ENCODE measurements at places on chromosomes 16 and 17.
A peak's percentile ranks its signal among the peaks of the same experiment; 100 is the strongest.

GRCh38 chr17:82696916-82697807 lies 1.3 kb downstream of the RAB40B start:
- no peak for DNase-seq

GRCh38 chr17:17937201-17937853 lies 34.9 kb downstream of the TOM1L2 start:
- no peak for DNase-seq

GRCh38 chr17:74380086-74380958 lies 13.0 kb downstream of the GPR142 start:
- DNase-seq = no peak

DNA sequence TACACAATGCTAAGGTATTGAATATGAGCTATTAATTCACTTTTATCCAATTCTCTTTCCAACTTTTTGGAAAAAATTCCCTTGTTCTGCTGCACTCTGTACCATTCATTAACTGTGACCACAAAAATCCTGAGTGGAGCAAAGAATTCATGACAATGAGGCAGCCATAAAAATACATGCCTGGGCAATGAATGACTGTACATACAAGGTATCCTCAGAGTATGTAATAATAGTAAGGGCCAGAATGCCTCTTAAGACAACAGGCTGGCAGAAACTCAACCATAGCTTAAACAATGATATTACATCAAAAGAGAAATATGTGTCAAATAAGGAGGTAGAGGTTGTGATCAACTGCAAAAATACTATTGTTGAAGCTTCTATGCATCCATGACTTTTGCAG lies 74.7 kb upstream of the CA10 start:
- DNase-seq = no peak

- DNase-seq = no peak
These were observed at the start of gene CLEC3A for GRCh38 chr16:78022347-78023060. TSS of gene CLEC3A (plus strand) at chr16:78022548. CDS start at chr16:78022627, 79 bp downstream.

DNA sequence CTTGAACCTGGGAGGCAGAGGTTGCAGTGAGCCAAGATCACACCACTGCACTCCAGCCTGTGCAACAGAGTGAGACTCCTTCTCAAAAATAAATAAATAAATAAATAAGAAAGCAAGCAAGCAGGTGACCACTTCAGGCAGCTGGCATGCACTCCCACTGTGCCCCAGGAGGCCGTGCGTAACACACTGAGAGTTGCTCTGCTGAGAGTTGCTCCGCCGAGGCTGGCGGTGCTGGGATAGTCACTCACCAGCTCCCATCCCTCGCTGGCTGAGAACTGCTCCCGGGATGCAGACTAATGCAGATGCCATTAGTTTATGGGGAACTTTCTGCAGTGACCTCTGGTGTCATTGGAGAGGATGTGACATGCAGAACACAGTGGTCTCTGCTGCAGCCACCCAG lies 105.7 kb upstream of the PLCG2 start:
- DNase-seq = no peak

- peak; percentile 55 for DNase-seq
These were observed 41.8 kb downstream of the BRD7 start for GRCh38 chr16:50326835-50327465.

- DNase-seq = no peak
These were observed 111.0 kb upstream of the NETO2 start for GRCh38 chr16:47254756-47255155.

DNA sequence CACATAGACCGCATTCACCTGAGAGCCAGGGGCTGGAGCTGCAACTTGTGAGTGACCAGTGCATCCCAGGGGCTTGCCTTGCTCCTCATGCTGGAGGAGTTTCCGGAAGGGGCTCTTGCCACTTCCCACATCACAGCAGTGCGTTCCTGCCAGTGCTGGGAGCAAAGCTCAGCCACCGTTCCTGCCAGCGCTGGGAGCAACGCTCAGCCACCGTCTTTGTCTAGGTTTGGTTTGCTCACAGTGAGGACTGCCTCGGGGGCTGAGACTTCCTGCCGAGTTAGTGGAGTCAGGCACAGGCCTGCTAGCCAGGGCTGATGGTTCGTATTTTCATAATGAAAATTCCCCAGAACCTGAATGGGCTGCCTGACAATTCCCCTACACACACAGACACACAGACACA lies 5.4 kb upstream of the CHRNE start:
- DNase-seq = no peak

GRCh38 chr16:82368041-82368440 lies 198.0 kb upstream of the MPHOSPH6 start:
- DNase-seq = no peak

DNA sequence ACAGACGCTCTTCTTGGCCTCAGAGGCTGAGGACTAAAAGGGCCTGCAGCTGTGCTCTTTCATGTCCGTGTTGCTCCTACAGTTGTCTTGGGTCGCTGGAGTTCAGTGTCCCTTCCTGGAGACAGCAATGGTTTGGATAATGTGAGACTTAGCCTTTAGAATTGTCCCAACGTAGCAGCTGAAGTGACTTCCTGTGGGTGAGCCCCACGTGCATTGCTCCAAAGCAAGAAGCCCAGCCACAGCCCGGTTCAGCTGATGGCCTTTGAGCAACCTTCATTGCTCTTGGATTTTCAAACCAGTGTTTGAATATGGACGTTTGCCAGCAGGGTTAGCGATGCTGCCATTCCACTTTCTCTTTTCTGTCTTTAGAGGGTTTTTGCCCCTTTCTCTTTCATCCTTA lies 19.7 kb downstream of the TMEM11 start:
- DNase-seq = no peak

DNA sequence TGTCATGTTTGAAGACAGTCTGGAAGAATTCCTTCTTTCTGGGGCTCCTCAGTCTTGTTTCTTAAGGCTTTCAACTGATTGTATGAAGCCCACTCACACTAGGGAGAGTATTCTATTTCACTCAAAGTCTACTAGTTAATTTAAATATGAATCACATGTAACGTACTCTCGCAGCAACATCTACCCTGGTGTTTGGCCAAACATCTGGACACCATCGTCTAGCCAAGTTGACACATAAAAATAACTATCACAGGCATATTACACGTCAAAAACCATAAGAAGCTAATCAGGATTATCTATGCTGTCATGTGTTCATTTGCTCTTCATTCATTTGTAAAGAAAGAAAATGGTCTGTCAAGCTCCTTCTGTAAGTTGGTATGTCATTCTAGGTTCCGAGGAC lies 787.4 kb downstream of the KCNJ2 start:
- DNase-seq = no peak

- DNase-seq = no peak
These were observed 36.0 kb downstream of the SOCS3 start for GRCh38 chr17:78323826-78324390.

DNA sequence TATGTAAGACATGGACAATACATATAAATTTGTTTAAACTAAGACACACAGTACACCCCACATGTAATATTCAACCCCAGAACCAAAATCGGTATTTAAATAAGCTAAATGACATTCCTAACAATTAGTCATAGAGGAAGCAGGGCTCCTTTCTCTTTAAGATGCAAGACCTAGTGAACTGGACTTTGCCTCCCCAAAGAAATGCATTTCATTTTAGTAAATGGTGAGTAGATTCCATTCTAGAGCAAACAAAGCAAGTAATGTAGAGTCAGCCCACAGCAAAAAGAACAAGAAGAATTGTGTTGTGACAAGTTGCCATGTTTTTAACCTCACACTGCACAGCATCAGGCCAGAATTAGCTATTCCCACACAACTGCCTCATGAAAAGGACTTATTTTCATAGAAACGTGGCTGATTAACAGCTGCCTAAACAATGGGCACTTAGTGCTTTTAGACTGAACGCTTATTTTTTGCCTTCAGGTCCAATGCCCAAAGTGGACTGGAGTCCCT lies 14.4 kb downstream of the DNAJC7 start:
- no peak for DNase-seq

DNA sequence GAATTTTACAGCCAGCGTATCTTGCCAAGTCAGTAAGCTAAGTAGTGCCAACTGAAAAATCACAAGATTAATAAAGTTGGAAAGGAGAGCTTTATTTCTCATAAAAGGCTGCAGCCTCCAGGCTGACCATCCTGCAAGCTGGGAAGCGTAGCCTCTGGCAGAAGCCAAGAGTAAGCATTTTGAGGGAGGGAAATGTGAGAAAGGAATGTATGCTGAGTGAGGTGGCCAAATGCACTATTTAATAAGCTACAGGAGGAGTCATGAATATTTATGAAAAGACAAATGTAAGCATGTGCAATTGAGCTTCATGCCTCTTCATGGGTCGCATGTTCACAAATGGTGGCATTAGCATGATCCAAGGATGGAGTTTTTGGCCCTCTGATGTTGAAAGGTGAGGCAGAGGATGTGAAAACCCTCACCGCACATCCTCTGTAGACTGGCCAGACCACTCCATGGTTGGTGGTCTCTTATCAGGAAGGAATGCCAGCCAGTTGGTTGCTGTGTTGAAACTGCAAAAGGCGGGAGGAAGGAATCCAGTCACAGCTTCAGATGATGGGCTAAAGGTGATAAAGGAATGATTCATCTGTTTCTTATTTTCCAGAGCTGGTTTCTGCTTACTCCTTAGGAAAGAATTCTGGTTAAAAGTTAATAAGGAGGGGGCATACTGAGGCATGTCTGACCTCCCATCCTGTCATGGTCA lies 9.2 kb downstream of the KRT33B start:
- no peak for DNase-seq

DNA sequence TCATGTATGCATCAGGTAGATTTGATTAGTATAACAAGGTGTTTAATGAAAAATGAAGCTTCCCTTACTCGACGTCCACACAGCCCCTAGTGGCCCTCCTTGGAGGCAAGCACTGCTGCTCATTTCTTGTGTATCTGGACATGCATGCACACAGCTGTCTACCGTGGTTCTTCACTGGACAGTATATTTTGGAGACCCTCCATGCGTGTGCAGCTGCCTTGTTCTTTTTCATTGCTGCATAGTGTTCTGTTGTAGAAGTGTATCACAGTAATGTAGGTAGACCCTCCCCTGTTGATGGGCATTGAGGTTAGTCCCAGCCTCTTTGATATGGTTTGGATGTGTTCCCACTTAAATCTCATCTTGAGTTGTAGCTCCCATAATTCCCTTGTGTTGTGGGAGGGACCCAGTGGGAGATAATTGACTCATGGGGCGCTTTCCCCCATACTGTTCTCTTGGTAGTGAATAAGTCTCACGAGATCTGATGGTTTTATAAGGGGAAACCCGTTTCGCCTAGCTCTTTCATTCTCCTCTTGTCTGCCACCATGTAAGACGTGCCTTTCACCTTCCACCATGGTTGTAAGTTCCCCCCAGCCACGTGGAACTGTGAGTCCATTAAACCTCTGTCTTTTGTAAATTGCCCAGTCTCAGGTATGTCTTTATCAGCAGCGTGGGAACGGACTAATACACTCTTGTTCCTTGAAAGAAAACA lies 6.3 kb downstream of the CMIP start:
- DNase-seq = no peak

DNA sequence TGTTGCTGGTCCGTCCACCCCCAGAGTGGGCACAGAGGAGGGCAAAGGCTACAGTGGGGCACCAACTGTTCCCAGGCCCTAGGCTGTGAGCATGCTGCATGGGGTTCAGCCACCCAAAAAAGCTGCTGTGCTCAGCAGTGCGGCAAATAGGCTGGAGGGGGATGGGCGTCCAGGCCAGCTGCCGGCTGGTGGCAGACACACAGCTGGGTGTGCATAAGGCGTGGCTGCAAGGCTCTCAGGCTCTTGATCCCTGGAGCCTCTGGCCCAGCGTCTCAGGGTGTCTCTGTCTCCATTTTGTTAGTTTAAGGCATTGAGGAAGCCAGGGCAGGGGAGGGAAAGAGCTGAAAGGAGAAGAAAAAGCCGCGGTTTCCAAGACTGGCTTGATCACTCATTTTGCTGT lies 8.8 kb downstream of the RPL19 start:
- no peak for DNase-seq

- DNase-seq = peak; percentile 56
These were observed 17.5 kb downstream of the COG7 start for GRCh38 chr16:23435500-23435899.

- no peak for DNase-seq
These were observed 15.3 kb downstream of the ZC3H7A start for GRCh38 chr16:11781773-11782172.

DNA sequence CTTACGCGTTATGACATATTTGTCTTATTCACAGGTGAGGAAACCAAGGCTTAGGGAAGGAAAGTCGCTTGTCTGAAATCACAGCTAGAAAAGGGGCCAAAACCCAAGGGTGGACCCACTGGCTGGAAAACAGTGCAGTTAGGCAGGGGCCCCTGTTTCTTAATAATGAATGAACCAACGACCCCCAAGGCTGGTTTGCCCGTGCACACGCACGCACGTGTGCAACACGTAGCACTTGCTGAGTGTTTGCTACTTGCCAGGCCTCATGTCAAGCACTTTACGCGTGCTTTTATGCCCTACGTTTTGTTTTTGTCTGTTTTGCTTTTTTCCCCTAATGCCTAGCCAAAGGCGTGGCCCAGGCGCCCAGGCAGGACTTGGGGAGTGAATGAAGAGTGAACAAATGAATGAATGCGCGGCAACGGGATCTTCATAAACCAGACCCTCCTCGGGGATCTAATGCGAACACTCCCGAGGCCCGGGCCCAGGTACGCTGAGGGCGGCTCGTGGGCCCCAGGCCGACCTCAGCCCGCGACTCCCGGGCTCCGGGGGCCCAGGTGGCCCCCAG lies 571 bp upstream of the USP10 start:
- no peak for DNase-seq

DNA sequence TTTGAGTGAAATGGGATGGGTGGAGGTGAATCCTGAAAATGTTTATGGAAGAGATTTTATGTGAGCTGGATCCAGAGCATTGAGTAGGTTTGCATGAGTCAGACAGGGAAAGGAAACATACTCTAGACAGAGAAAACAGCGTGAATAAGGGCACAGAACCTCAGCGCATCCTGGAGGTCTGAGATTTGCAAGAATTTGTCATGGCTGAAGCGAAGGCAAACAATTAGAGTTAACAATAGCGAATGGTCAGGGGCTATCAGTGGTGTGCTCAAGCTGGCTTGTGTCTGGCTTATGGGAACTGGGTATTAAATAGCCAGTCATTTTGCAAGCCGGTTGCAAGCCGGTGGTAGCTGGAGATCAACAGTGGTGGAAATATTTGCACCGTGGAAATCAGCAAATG lies 36.4 kb downstream of the MAP2K6 start:
- DNase-seq = no peak

DNA sequence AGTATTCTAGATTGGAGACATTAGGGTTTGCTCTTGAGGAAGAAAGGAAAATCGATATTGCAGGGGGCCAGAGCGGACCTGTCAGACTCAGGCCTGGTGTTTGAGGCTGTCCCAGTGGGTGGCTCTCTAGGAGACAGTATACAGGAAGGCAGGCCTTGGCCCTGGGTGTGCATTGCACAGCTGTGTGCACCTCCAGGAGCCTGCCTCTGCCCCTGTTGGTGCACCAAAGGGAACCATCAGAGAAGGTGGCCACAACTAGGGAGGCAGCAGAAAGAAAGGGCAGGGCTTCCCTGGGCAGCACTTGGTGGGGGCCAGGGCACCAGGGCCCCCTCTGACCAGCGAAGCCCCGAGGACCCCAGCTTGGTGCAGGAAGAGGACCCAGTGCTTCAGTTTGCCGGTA lies 188.0 kb downstream of the NTN1 start:
- DNase-seq = no peak

- DNase-seq = no peak
These were observed 92.9 kb upstream of the CHMP6 start for GRCh38 chr17:80898716-80899115.

DNA sequence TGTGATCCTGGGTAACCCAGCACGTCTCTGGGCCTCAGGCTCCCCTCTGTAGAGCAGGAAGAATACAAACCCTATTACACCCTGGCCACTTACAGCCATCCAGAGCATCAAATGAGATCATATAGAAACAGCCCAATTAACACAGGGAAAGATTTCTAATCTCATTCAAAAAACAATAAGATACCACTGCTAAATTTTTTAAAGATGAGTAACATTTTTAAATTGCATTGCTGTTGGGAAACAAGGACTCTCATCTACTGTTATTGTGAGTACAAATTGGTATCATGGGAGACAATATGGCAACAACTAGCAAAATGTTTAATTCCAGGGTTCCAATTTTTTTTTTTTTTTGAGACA lies 41.1 kb downstream of the SRL start:
- no peak for DNase-seq
